Tibial nerve (tissue), 4 donors: ENCODE measurements at places on chromosomes 7 and 10.
A peak's percentile ranks its signal among the peaks of the same experiment; 100 is the strongest.

- no peak overlapping the region for H3K27ac ChIP-seq
- no peaks in the 10 kb centered on the region for H3K36me3 ChIP-seq
- DNase-seq = no peak
- no peaks in the 10 kb centered on the region for H3K4me1 ChIP-seq
Measured at GRCh38 chr10:86113501-86113900, 253.1 kb downstream of the GRID1 start.

- H3K27ac ChIP-seq = no peak overlapping the region
- no peaks in the 10 kb centered on the region for H3K4me1 ChIP-seq
- H3K36me3 ChIP-seq = no peaks in the 10 kb centered on the region
- DNase-seq = no peak
- no peaks in the 10 kb centered on the region for H3K27me3 ChIP-seq
- H3K4me3 ChIP-seq = no peak overlapping the region
Measured at GRCh38 chr7:151181011-151181431, 6.0 kb downstream of the ASB10 start.

GRCh38 chr10:23754179-23754578, 315.3 kb downstream of the OTUD1 start:
- DNase-seq = no peak
- no peaks in the 10 kb centered on the region for H3K27me3 ChIP-seq
- H3K4me1 ChIP-seq = no peaks in the 10 kb centered on the region
- H3K4me3 ChIP-seq = no peak overlapping the region
- H3K27ac ChIP-seq = no peak overlapping the region

DNA sequence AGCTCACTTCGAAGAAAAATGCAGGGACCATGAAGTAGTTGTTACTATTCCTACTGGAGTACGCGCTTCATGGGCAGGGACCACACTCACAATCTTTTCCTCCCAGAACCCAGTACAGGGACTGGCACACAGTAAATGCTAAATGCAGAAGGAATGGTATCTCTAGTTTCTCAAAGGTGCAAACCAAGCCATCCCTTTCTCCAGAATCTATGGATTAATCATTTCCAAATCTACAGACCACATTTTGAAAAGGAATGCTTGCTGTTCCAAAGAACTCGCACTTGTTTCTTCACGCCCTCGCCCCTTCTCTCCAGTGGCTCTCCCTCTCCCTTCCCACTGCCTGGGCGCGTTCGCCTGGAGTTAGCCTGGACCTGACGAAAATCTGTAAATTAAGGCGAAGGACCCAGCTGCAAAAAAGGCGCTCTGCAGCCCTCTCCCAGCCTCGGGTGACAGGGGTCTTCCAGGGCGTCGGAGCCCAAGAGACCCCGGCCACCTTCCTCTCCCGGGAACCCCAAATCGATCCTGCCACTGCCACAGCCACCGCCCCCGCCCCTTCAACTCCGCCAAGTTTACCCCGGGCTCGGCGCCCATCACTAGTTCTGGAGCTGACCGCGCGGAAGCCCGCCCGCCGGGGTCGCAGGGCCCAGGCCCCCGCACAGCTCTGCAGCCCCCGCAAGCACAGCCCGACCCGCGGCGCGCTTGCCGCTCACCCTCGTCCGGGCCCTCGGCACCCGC, 527 bp downstream of the PDIA4 start:
- no peaks in the 10 kb centered on the region for H3K36me3 ChIP-seq
- peaks cover 49% of the 10 kb centered on the region for H3K4me1 ChIP-seq
- DNase-seq = peak; percentile 9

DNA sequence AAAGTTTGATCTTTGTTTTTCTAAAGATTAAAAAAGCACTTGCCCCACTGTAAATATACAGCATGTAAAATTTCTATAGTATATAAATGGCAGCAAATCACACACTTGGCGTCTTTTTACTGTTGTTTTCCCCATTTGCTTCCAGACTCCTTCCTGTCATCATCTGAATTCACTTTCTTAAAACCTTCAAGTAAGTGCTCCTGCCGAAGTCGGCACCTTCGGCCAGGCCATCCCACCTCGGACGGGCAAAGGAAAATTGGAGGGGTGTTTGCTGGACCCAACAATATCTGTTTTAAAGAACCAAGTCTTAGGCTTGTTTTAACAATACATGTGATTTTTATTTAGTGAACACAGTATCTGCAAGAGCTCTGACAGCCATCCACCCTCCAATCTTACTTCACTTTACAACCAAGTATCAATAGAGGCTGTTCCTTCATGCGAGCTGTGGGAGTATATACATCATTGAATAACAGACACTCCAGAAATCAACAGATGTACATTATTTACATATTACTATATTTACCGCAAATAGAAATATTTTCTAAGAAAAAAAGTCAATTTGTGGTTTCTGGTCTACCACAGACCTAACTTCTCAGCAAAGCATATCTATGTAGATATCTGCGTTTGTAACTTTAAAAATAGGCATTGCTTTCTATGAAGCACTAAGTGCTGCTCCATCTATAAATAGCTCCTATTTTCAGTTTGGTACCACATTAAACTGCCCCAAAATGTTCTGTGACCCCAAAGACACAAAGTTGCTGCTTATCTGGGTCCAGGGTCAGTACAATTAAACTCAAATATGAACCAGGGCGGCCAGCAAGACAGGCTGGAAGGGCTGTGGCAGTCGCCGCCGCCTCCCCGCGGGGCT, 110.7 kb downstream of the CYTH3 start:
- H3K27ac ChIP-seq = peak overlapping the region; percentile 69
- H3K4me3 ChIP-seq = no peak overlapping the region
- peaks cover 29% of the 10 kb centered on the region for H3K4me1 ChIP-seq
- no peak for DNase-seq
- peaks cover 15% of the 10 kb centered on the region for H3K36me3 ChIP-seq
- H3K27me3 ChIP-seq = no peaks in the 10 kb centered on the region

GRCh38 chr7:18941207-18941606, 176.2 kb downstream of the TWIST1 start:
- H3K27ac ChIP-seq = no peak overlapping the region
- no peak for DNase-seq
- no peaks in the 10 kb centered on the region for H3K27me3 ChIP-seq
- H3K4me3 ChIP-seq = no peak overlapping the region
- no peaks in the 10 kb centered on the region for H3K36me3 ChIP-seq

DNA sequence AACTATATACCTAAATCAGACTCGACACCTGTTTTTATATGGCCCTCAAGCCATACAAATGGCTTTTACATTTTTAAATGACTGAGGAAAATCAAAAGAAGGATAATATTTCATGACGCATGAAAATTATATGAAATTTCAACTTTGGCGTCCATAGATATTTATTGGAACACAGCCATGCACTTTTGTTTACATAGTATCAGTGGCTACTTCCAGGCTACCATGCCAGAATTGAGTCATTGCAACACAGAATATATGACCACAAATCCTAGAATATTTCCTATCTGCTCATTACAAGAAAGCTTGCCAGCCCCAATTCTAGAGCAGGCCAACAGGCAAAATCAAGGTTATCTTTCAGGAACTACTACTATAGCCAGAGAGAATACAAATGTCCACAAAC, 29.3 kb downstream of the AFAP1L2 start:
- peaks cover 94% of the 10 kb centered on the region for H3K4me1 ChIP-seq
- H3K27me3 ChIP-seq = no peaks in the 10 kb centered on the region
- DNase-seq = no peak
- H3K4me3 ChIP-seq = no peak overlapping the region
- H3K36me3 ChIP-seq = no peaks in the 10 kb centered on the region

DNA sequence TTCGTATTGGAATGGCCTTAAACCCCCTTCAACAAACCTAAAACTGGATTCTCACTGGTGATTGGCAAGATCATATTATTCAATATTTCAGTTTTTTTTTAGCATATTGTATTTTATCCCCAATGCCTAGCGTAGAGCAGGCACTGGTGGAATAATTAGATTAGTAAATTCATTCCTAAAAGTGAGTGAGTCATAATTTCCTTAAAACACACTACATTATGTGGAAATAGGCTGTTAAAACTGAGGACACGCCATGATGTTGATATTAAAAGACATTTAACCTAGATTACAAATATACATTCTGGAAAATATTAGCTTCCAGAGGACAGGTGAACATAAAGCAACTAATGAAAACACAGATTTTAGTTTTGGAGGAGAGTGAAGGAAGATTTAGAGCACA, 463.9 kb downstream of the PARD3 start:
- H3K4me3 ChIP-seq = no peak overlapping the region
- H3K4me1 ChIP-seq = no peaks in the 10 kb centered on the region
- H3K36me3 ChIP-seq = no peaks in the 10 kb centered on the region
- no peaks in the 10 kb centered on the region for H3K27me3 ChIP-seq
- no peak overlapping the region for H3K27ac ChIP-seq

GRCh38 chr10:21753497-21754270, 219.7 kb downstream of the MLLT10 start:
- no peaks in the 10 kb centered on the region for H3K27me3 ChIP-seq
- no peak for DNase-seq
- H3K4me3 ChIP-seq = no peak overlapping the region
- H3K36me3 ChIP-seq = no peaks in the 10 kb centered on the region
- no peaks in the 10 kb centered on the region for H3K4me1 ChIP-seq
- no peak overlapping the region for H3K27ac ChIP-seq

- H3K36me3 ChIP-seq = no peaks in the 10 kb centered on the region
- peaks cover 7% of the 10 kb centered on the region for H3K4me1 ChIP-seq
- no peak for DNase-seq
- H3K27me3 ChIP-seq = no peaks in the 10 kb centered on the region
- H3K4me3 ChIP-seq = no peak overlapping the region
- H3K27ac ChIP-seq = no peak overlapping the region
Measured at GRCh38 chr10:92598321-92598720, 5.4 kb downstream of the KIF11 start.

GRCh38 chr7:147013825-147014224, 897.2 kb downstream of the CNTNAP2 start:
- no peaks in the 10 kb centered on the region for H3K27me3 ChIP-seq
- no peak overlapping the region for H3K4me3 ChIP-seq
- DNase-seq = no peak
- no peak overlapping the region for H3K27ac ChIP-seq
- no peaks in the 10 kb centered on the region for H3K36me3 ChIP-seq

- H3K4me3 ChIP-seq = no peak overlapping the region
- H3K27me3 ChIP-seq = no peaks in the 10 kb centered on the region
- DNase-seq = peak; percentile 76
- H3K36me3 ChIP-seq = no peaks in the 10 kb centered on the region
- no peak overlapping the region for H3K27ac ChIP-seq
- peaks cover 11% of the 10 kb centered on the region for H3K4me1 ChIP-seq
Measured at GRCh38 chr7:23235813-23236221, 10.8 kb upstream of the GPNMB start.

GRCh38 chr10:66098595-66099480, 827.0 kb upstream of the LRRTM3 start:
- H3K27ac ChIP-seq = no peak overlapping the region
- no peaks in the 10 kb centered on the region for H3K27me3 ChIP-seq
- H3K36me3 ChIP-seq = no peaks in the 10 kb centered on the region
- DNase-seq = no peak
- no peak overlapping the region for H3K4me3 ChIP-seq
- no peaks in the 10 kb centered on the region for H3K4me1 ChIP-seq

- H3K27ac ChIP-seq = peak overlapping the region; percentile 99
- peaks cover 53% of the 10 kb centered on the region for H3K36me3 ChIP-seq
- no peaks in the 10 kb centered on the region for H3K4me1 ChIP-seq
- no peak for DNase-seq
- no peaks in the 10 kb centered on the region for H3K27me3 ChIP-seq
Measured at GRCh38 chr7:75995996-75996395, 1.6 kb upstream of the TMEM120A start.

GRCh38 chr7:76149847-76150691, 51.6 kb upstream of the SRRM3 start:
- H3K4me3 ChIP-seq = no peak overlapping the region
- no peak for DNase-seq
- H3K27ac ChIP-seq = no peak overlapping the region
- no peaks in the 10 kb centered on the region for H3K27me3 ChIP-seq

- H3K4me1 ChIP-seq = no peaks in the 10 kb centered on the region
- no peak overlapping the region for H3K27ac ChIP-seq
- no peaks in the 10 kb centered on the region for H3K36me3 ChIP-seq
- DNase-seq = no peak
- no peaks in the 10 kb centered on the region for H3K27me3 ChIP-seq
Measured at GRCh38 chr7:52639126-52639525, 396.3 kb upstream of the POM121L12 start.

- no peaks in the 10 kb centered on the region for H3K27me3 ChIP-seq
- DNase-seq = no peak
- no peaks in the 10 kb centered on the region for H3K36me3 ChIP-seq
- no peak overlapping the region for H3K27ac ChIP-seq
Measured at GRCh38 chr7:157439761-157440160, 103.0 kb downstream of the DNAJB6 start.
